ENCODE measurements at places on chromosomes 6 and 20.

GRCh38 chr20:21505161-21505809 is 8.6 kb downstream of the NKX2-2 start:
- no peak for DNase-seq

DNA sequence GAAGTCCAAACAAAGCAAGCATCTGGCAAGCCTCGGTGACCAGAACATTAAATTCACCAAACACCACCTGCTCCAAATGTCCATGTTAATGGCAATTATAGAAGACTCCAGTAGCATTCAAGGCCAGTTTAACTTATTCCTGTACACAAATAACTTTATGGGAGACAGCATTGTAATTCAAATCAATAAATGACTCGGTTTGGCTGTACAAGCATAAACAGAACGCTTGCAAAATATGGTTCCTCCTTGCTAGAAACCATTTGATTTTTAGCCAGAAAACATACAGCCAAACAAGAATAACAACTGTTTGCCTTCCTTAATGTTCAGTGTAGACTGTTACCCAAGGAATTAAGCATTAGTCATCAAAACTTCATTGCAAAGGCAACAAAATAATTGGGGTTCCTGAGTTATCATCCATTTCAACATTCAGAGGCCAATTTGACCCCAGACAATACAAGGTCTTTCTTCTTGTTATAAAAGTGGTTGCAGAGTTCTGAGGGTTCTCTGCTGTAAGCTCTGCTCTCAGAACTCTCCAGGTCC is 125.1 kb downstream of the BFSP1 start:
- no peak for DNase-seq

DNA sequence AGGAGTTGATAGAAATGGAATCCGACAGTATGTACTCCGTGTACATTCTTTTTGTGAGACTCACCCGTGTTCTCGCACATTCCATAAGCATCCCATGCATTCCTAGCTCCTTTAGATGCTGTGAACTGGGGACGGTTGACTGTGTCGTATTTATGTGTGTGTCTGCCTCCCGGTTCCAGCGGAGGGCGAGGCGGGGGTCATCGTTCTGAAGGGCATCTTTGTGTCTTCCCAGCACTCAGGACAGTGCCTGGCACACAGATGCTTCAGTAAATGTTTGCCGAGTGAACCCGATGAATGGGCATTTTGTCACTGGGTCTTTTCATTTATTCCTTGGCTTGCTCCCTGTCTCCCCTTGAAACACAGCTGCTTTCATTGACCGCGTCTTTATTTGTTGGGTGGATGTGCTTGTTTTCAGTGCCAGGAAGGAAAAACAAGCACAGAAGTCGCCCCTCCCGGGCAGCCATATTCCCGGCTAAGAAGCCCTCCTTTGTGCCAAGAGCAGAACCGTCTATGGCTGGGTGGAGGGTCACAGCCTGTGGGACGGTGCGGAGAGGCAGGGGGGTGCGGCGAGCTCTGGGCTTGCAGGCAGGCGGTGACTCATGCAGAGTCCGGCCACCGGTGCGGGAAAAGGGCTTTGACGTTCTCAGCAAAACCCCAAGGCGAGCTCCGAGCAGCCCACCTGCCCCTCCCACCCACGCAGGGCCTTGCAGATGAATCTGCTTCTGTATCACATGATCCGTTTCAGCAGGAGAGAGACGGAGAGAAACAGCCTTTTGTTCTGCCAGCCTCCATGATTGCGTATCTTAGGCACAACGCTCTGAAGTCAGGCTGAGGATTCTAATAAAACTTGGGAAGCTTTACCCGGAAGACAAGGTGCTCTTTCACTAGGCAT is 11.2 kb upstream of the PSMG4 start:
- no peak for DNase-seq

DNA sequence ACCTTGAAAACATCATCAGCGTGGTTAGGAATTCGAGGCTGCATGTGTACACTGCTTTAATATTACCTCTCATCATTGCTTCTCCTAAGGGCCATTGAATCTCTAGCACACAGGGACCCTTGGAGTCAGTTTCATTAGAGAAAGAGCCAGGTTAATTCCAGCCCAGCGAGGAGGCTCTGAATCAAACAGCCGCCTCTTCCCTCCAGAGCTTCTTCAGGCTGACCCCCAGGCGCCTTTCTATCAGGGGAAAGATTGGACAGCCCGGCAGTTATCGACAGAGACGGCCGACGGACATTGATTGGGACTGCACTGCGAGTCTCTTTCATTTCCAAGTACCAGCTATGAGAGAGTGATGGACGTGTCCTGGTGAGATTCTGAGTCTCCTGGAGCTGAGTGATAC is 159.2 kb downstream of the ANKRD60 start:
- DNase-seq = no peak

DNA sequence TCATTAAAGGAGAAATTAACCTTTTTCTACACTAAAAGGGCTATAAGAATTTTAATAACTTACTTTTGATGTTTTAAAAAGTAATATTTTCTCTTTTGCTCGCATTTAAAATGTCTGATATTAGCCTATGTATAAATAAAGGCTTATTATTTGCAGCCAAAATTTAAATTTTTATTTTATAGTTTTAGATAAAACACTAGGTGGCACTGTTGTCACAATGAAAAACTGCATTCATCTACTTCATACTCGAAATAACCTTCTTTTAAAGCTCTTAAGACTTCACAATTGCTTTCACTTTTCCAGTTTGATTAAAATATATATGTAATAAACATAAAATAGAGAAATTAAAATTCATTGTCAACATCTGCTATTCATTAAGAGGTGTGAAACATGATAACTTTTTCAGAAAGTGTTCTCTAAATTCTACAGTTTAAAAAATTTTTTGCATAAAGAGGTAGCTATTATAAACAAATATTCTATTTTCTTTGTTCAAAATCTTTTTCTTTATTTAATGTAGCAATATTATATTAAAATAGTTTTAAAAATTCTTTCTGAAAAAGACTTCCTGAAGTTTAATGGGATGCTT is 78.8 kb upstream of the DEFB112 start:
- no peak for DNase-seq

DNA sequence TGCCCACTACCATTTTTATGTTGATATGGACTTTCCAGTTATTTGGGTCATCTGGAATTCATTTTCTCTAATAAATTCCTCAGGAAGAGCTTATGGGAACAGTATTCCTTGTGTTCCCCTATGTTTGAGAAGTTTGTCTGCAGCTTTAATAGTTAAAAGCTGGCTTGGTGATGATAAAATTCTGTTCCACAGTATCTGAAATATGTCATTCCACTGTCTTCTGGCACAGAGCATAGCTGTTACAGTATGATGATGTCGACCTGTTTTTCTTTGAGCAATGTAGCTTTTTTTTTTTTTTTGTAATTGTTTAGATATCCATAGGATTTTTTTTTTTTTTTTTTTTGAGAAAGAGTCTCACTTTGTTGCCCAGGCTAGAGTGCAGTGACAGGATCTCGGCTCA is 43.2 kb downstream of the NCOA3 start:
- DNase-seq = no peak

DNA sequence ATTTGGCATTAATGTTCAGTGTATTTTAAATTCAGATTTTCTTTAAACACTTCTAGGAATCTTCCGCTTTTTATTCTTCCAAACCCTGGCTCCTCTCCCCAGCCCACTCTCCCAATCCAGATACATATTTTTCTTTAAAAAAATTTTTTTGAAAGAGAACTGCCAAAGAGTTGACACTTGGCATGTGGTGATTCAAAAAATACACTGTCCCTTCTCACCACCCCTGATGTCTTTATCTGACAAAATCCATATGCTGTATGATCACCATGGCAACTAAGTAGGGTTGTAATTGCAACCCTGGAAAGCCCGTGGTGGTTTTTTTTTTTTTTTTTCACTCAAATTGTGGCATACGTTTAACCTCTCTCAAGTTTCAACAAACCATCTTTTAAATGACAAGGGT is 355.8 kb upstream of the SASH1 start:
- no peak for DNase-seq

GRCh38 chr20:31833931-31834521 is 11.4 kb downstream of the FOXS1 start:
- no peak for DNase-seq

- DNase-seq = no peak
Measured at GRCh38 chr6:44000164-44000842, 126.9 kb downstream of the MRPL14 start.

- DNase-seq = no peak
Measured at GRCh38 chr6:41724586-41725501, 10.6 kb downstream of the TFEB start.

GRCh38 chr6:166194914-166195859 is 27.5 kb upstream of the TBXT start:
- no peak for DNase-seq

DNA sequence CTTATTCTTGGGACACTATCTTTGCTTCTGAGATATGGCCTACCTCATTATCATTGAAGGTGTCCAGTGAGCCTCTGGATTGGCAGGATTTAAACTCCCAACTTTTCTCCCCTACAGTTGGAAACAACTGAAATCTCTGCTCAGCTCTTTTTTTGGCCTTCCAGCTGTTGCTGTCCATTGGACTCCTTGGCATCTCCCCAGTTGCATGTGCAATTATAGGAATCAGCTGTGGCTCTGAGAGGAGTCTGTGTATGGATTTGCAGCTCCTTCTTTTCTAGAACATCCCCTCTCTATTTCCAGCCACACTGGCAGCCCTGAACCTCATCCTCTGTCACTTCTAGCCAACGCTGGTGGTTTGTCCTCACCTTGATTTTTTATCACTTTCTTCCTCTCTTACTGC is 21.2 kb downstream of the RAB22A start:
- DNase-seq = no peak

GRCh38 chr6:20932284-20932683 is 398.0 kb downstream of the CDKAL1 start:
- no peak for DNase-seq

DNA sequence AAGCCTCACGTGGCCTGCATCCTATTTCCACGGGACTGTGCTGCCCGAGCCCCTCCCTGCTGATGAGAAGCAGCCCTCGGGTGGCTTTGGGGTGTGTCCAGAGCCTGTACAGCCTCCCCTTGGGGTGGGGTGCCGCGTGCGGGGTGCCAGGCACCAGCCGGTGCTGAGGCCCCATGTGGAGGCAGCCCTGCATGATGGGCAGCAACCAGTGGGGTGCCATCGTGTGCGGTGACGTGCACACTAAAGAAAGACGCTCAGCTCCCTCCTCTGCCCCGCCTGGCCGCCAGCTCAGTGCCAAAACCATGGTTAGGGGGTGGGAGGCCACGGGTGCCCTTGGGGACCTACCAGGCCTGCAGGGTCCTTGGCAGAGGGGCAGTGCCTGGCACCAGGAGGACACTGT is 26.2 kb downstream of the NTSR1 start:
- DNase-seq = no peak

DNA sequence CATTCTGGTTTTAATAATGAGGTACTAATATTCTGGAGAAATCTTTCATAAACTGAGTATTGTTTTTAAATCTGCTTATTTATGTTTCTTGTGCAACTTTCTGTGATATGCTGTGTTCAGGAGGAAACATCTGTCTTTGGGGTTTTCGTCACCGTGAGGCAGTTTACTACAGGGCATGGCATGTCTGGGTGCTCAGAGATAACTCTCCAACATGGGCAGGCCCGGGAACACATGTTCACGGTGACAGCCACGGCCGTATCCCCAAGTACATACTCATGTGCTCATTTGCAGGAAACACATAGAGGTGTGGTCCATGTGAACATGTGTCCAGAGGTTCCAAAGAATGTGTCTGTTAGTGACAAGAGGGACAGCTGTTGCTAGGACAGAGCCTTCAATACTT is 62.1 kb upstream of the CNKSR3 start:
- no peak for DNase-seq

DNA sequence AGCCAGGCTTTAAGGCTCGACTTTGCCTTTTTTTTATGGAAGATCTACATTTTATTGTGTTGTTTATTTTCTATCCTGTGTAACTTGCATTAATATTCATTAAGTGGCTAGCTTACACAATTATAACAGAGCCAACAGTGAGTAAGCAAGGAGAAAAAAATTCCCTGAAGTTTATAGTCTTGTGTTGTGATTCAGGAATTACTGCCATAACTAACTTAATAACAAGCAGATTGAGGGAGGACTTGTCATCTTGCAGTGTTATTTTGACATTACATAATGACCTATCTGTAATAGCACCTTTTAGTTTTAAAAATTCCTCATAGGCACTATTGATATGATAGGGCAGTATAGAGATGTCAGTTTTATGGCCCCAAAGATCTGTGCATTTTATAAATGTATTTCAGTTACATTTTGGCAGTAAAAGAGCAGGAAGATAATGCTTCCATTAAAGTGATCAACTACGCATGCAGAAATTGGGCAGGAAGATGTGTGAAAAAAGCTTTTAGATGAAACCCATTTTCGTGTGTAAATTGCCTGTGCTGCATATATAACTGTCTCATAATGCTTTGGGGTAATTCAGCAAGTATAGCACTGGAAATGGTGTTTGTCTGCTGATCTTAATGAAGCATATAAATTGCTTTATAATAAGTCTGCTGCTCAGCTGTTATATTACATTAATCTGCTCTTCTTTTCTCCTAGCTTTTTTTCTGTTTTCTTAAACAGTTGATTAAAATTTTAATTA is 123.0 kb downstream of the SMAP1 start:
- no peak for DNase-seq

DNA sequence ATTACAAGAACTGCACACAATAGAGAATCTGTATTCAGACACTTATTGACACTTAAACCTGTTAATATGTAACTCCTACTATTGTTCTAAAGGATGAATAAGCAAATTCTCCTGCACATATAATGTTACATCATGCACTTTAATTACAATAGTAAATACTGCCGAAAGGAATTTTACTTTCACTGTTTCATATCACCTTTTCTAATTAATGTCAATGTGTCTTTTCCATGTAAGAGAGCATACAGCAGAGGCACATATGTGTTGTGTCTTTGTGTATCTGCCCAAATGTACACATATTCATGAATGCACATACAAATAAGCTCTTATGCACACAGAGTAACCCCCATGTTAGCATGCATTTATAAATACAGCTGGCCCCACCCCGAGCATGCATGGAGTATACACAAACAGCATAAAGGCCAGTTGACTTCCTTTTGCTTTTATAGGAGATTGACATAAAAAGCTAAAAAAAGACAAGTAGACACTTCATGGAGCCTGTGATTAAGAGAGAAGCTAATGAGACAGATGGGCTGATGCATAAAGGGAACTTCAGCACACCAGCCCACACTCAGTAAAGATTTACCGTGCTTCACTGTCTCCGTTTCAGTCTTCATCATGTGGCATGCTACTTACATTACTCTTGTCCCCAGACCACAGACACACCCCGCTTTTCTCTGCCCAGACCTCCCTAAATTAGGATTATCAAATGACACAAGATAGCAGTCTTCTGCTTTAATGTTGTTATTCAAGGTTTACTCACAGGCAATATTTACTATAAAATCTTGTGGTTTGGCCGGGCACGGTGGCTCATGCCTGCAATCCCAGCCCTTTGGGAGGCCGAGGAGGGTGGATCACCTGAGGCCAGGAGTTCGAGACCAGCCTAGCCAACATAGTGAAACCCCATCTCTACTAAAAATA is 184.6 kb downstream of the ATXN1 start:
- no peak for DNase-seq

Data from epithelial cell of prostate (primary cell).